ENCODE measurements at places on chromosomes 1 and 21.

DNA sequence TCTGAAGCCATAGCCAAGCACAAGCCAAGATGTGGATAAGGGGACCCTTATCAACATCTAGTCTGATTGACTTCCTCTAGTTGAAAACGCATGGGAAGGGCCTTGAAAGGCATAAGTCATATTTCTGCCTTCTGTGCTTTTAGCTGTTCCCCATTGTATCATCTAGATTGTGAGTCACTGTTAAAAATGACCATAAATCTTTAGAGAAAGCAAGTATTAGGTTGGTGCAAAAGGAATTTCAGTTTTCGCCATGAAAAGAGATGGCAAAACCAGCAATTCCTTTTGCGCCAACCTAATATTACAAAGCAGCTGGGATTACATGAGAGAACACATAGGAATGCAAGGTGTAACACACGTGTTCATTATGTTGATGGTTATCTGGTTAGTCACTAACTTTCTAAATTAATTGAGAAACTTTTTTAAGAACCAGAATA lies 63.6 kb downstream of the CLIC6 start:
- DNase-seq: peak; percentile 85

DNA sequence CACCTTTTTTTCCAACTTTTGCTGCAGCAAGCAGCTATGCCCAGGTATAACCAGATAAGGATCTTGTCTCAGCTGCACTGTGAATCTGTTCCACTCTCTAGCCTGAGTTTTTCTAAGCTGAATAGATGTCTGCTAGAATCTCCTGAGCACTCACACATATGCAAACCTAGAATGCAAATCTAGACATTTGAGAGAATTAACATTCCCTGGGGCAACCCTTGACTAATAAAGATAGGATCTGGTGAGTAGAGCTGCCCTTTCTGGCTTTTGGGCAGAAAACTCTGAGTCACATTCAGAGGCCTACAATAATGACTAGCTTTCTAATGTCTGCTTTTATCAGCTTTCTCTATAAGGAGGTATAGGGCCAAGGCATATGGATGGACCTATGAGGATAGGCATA lies 61.4 kb upstream of the BARHL2 start:
- DNase-seq: peak; percentile 85

DNA sequence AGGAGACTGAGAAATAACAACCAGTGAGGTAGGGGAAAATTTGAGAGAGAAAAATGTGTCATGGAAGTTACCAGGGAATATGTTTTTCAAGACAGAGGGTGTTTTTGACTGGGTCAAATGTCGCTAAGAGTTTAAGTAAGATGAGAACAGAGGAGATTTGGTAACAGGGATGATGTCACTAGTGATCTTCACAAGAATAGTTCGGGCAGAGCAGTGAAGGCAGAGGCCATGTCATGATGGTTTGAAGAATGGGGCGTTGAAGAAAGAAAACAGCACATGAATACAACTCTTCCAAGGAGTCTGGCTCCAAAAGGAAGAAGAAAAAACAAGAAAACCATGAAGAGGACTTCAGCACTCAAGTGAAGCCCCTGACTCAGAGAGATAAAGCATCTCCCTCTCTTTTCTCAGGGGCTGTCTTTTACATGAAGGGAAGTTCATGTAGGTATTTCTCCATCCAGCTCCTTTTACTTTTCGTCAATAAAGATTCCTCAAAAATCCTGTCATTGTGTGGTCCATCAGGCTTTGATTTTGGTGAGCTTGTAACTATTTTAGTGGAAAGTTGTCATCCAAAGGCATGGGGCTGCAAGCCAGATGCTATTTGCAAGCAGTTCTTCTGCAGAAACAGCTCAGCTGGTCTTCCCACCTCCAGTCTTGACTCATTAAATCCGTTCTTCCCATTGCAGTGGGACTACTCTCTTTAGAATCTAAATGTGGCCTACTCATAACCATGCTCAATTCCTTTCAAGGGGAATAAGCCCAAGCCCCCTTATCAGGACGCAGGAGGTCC lies 397.3 kb downstream of the LMX1A start:
- peak; percentile 9 for DNase-seq

DNA sequence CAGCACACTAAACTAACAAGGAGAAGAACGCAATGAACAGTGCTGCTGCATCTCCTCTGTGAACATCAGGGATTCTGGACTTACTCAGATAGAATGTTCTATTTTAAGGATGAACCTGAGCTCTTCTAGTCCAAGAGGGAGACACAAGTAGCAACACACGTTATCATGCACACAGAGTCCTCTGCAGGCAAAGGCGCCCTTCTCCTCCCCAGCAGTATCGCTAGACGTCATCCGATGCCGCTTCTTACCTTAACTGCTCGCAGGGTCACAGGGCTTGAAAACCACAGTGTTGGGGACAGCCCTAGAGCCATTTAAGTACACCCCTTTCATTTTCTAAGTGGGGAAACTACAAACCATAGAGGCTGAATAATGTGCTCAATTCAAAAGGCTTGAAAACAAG lies 74.5 kb downstream of the HIVEP3 start:
- DNase-seq: no peak

DNA sequence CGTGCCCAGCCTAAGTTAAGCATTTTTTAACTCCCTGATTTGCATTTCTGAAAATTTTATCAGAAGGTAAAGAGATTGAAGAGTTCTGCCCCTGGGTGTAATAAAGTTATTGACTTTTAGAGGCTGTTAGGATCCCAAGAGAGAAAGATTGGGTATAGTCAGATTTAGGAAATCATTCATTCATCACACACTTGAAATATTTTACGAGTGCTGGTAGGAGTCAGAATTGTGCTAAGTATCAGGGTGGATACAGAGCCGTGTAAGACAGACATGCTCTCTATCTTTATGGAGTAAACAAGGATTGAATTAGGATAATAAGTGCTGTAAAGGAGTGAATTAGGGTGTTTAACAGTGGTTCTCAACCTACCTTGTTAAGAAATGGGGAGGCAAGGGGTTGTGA lies 3.0 kb downstream of the SZT2 start:
- DNase-seq: peak; percentile 57

GRCh38 chr1:81920886-81921285 lies 120.2 kb downstream of the ADGRL2 start:
- DNase-seq: no peak

DNA sequence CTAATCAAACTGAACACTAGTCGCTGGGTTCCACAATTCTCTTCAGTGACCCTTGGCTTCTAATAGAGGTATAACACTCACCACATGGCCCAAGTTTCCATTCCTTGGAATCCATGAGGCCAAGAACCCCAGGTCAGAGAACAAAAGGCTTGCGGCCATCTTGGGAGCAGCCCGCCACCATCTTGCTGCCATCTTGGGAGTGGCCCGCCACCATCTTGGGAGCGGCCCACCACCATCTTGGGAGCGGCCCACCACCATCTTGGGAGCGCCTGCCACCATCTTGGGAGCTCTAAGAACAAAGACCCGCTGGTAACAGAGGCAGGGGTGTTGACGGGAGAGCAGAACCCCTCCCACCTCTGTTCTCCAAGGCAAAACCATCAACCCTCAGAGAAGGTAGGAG lies 493.4 kb downstream of the MATN1 start:
- DNase-seq: no peak

DNA sequence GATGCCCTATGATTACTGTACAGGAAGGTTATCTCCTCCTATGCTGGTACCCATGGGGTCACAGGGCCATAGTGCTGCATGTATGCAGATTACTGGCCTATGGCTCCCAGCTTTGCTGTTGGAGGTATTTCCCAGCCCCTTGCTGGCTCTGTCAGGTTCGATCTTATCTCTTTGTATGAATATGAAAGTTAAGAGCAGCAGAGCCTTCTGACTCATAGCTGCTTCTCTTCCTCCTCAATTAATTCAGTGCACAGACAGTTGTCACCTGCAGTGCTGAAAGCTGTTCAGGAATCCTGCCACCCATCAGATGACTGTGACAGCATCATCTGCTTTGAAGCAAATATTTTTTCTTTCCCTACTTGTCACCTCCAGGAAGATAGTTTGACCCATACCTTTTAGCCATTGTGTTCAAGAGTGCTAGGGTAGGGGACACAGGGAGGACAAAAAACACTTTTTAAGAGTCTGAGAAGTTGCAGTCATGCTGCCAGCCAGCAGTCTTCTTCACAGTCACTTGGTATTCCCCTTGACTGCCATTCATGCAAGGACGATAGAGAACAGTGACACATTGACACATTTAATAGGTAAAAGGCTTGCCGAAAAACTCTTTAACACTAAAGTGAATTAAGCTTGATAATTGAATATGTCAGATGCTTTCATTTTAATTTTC lies 73.1 kb downstream of the KIF1B start:
- peak; percentile 92 for DNase-seq

Measured in trophoblast cell (in vitro differentiated cells and primary cell).